A549 treated with AZD2906 at 1 μM for 4 hours (cell line): ENCODE measurements at places on chromosomes 3 and 15. TPM values are rescaled to one million over a fixed set of nuclear protein-coding genes. Genes with fewer than 3 reads are reported as not detected.

Gene DCLK3
- 0.01 TPM in 1 of 5 replicates, not detected in the others for total RNA-seq

Gene CYP8B1
- total RNA-seq = 0.02 TPM in 1 of 5 replicates, not detected in the others

Gene WDR93
- total RNA-seq = 0.13 to 0.25 TPM (median 0.21 TPM) in 5 replicates

Gene CNOT10
- 25.9 to 29.3 TPM (median 26.4 TPM) in 5 replicates for total RNA-seq

Gene AP3B2
- 0.40 to 0.98 TPM (median 0.68 TPM) in 5 replicates for total RNA-seq

Gene RTP3
- total RNA-seq = not detected in 5 replicates

Gene ANKDD1A
- 1.7 to 1.9 TPM (median 1.7 TPM) in 5 replicates for total RNA-seq

Gene DPPA4
- not detected in 5 replicates for total RNA-seq

Gene IGF2BP2
- total RNA-seq = 11.6 to 14.4 TPM (median 12.8 TPM) in 5 replicates

Gene EPHA6
- total RNA-seq = 0.06 to 0.24 TPM (median 0.09 TPM) in 5 replicates

Gene NRROS
- 0.05 TPM in 1 of 5 replicates, not detected in the others for total RNA-seq
